Neural progenitor cell (in vitro differentiated cells): ENCODE measurements at places on chromosomes 5 and 9. TPM values are rescaled to one million over a fixed set of nuclear protein-coding genes. Genes with fewer than 3 reads are reported as not detected.

IL31RA gene
- total RNA-seq, result not detected in 2 replicates

ARID3C gene
- 4.7 and 5.3 TPM in 2 replicates for total RNA-seq

- no peak overlapping the region for H3K27ac ChIP-seq
- peaks cover 13% of the 10 kb centered on the region for H3K4me1 ChIP-seq
- no peak overlapping the region for H3K4me3 ChIP-seq
- H3K36me3 ChIP-seq, result no peaks in the 10 kb centered on the region
- DNase-seq, result no peak
These were observed 52.1 kb upstream of the ARL15 start for GRCh38 chr5:54362434-54362833.

- no peak overlapping the region for H3K27ac ChIP-seq
- H3K4me1 ChIP-seq, result peaks cover 7% of the 10 kb centered on the region
- no peaks in the 10 kb centered on the region for H3K27me3 ChIP-seq
- H3K36me3 ChIP-seq, result no peaks in the 10 kb centered on the region
These were observed 13.4 kb downstream of the OLFML2A start for GRCh38 chr9:124790301-124790700.

DNA sequence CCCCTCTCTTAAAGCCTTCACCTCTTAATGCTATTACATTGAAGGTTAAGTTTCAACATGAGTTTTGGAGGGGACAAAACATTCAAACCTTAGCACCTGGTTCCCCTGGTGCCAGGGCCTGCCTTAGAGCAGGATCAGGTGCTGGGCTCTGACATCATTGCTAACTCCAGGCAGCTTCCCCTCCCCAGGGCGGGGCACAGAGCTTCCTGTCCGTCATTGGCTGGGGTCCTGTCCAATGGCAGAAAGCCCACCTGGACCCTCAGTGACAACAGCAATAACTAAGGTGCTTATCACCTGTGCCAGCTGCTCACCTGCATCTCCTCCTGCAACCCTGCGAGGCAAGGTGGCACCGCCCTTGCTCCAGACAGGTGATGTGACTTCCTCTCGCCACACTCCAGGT, 177.4 kb downstream of the NSG2 start:
- peaks cover 11% of the 10 kb centered on the region for H3K4me1 ChIP-seq
- no peaks in the 10 kb centered on the region for H3K36me3 ChIP-seq
- H3K27me3 ChIP-seq, result no peaks in the 10 kb centered on the region
- no peak overlapping the region for H3K4me3 ChIP-seq
- H3K27ac ChIP-seq, result no peak overlapping the region
